ENCODE measurements at places on chromosomes 2 and 18.
A peak's percentile ranks its signal among the peaks of the same experiment; 100 is the strongest.

DNA sequence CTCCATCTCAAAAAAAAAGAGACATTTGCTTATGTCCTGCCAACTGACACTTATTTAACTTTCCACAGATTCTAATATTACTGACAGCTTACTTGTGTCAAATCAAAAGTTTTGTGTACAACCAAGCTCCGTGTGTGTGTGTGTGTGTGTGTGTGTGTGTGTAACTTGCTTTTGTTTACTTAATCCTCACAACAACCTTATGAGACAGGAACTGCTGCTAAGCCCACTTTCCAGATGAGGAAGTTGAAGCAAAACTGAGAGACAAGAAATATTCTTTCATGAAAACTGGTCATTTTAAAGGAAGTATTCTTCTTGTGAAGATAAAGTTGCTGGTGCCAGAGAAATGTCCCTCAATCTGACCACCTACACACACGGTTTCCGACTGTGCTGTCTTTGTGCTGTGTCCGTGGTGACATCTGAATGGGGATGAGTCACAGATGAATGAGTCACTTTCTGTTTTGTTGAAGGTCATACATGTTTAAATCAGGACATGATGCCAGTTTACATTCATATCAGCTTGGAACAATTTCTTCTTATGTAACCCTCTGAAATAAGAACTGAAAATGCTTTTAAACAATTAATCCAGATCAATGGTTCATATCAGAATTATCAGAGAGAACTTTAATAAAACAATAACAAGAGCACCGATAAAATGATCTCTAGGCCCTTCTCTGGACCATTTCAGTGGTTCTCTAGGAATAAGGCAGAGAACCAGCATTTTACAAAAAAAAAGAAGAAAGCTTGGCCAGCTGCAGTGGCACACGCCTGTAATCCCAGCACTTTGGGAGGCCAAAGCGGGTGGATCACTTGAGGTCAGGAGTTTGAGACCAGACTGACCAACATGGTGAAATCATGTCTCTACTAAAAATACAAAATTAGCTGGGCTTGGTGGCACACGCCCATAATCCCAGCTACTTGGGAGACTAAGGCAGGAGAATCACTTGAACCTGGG, 95.5 kb downstream of the THNSL2 start:
- DNase-seq = no peak

GRCh38 chr2:61857224-61857623, 3.4 kb upstream of the FAM161A start:
- DNase-seq = no peak

- DNase-seq = no peak
These were observed 78.5 kb downstream of the ACAA2 start for GRCh38 chr18:49734836-49735235.

- no peak for DNase-seq
These were observed 81.9 kb downstream of the EPB41L5 start for GRCh38 chr2:120094795-120095194.

DNA sequence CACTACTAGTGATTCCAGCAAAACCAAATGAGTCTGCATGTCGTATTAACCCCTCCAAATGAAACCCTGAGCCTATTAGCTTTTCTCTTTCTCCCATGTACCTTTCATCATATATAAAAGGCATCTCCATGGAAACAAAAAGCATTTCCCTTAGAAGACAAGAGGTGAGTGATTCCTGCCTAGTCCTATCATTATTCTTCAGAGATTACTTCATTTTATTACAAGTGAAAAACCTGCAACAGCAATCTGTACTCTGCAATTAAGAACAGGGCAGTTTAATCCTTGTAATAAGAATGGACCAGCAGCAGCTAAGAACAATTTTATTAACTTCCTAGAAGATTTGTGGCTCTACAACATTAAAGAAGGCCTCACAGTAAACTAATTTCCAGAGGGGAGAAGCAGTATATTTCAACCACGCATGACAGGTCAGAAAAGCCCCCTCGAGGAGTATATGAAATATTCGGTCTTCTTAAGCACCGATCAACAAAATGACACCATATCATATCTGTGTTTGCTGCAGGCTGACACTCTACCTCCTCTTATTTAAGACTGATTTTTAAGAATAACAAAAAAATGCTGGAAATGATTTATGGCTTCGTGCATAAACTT, 132.3 kb upstream of the TFPI start:
- no peak for DNase-seq

DNA sequence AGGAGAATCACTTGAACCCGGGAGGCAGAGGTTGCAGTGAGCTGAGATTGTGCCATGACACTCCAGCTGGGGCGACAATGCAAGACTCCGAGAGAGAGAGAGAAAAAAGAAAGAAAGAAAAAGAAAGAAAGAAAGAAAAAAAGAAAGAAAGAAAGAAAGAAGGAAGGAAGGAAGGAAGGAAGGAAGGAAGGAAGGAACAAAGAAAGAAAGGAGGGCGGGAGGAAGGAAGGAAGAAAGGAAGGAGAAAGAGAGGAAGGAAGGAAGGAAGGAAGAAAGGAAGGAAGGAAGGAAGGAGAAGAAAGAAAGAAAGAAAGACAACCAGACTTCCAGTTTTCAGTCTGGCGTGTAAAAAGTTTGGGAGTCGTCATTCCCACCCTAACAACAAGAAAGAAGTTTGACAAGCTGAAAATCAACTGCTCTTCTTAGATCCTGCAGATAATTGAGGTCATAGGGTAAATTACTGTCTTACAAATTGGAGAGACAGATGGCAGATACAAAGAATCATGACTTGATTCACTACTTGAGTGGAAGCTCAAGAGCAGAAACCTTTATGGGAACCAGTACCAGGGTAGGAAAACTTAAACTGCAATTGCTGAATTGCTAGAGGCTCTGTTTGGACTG, 15.1 kb upstream of the CYP27C1 start:
- DNase-seq = no peak

- DNase-seq = no peak
These were observed 682 bp upstream of the SCLY start for GRCh38 chr2:238060096-238060541.

- peak; percentile 2 for DNase-seq
These were observed 339.4 kb downstream of the CMPK2 start for GRCh38 chr2:6526093-6526824.

GRCh38 chr2:6441800-6442199, 423.9 kb downstream of the CMPK2 start:
- no peak for DNase-seq

DNA sequence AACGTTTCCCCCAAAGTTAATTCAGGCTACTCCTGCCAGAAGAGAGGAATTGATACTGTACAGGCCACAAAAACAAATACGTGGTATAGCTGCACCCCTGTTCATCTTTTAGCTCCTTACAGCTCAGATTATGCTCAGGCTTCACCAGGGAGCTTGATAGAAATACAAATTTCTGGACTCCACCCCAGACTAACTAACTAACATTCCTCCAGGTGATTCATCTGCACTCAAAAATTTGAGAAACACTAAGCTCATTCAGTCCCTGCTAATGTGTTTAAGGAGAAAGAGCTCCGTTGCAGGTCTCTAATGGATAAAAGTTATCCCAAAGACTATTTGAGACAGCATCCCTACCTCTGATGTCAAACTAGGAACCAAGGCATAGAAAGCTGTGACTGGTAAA, 36.8 kb upstream of the UNC80 start:
- DNase-seq = no peak

GRCh38 chr2:240983361-240983995, 14.9 kb upstream of the SNED1 start:
- DNase-seq = peak; percentile 66

- DNase-seq = no peak
These were observed 8.2 kb upstream of the SLC39A10 start for GRCh38 chr2:195648787-195649186.

GRCh38 chr2:164371916-164372315, 249.4 kb downstream of the GRB14 start:
- no peak for DNase-seq

DNA sequence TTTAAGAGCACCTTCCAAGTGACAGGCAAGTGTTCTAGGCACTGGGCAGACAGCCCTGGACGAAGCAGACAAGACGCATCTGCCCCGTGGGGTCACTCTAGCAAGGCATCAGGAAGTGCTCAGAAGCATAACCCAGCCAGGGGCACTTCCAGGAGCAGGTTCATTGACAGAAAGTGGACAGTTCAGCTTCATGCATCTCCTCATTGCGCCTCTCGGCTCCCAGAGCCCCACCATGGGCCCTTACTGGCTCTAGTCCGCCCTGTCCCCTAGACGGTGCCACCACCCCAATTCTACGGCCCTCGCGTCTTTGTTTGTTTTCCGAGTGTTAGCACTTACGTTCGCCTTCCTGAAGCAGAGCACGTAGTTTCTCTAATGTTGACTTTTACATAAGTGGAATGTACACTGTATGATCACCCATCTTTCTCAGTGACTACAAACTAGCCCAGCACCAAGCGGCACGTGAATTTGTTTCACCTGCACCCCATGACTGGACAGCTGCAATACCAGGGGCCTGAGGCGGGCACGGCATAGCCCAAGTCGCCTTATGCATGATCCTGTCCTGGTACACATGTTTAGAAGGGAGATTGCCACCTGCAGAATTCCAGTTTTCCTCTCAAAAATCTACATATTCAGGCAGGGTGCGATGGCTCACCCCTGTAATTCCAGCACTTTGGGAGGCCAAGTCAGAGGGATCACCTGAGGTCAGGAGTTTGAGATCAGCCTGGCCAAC, 33.2 kb downstream of the SNED1 start:
- DNase-seq = no peak

- DNase-seq = no peak
These were observed 93.3 kb downstream of the CDH20 start for GRCh38 chr18:61426492-61427053.

GRCh38 chr18:5890331-5891183, 4.8 kb downstream of the TMEM200C start:
- no peak for DNase-seq

DNA sequence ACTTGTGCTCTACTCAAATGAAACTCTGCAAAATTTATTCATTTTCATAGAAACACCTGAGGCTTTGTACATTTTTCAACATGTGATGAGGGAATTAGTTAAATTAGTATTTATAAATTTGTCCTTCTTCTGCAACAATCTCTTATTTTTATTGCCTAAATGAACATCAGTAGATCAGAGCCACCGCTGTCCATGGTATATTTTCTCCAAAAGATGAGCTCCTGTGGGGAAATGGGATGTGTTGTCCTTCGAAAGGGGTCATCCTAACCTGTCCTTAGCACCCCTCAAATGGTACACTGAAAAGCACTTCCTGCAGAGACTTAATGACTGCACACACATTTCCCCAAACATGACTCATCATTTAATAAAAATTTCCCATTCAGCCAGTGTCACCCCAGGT, 714.6 kb downstream of the MBD2 start:
- DNase-seq = no peak

GRCh38 chr18:8799596-8800441, 94.5 kb downstream of the MTCL1 start:
- no peak for DNase-seq

- no peak for DNase-seq
These were observed 66.5 kb downstream of the SLC40A1 start for GRCh38 chr2:189514104-189514503.

- DNase-seq = no peak
These were observed 21.2 kb upstream of the ACVR1 start for GRCh38 chr2:157897106-157897971.

DNA sequence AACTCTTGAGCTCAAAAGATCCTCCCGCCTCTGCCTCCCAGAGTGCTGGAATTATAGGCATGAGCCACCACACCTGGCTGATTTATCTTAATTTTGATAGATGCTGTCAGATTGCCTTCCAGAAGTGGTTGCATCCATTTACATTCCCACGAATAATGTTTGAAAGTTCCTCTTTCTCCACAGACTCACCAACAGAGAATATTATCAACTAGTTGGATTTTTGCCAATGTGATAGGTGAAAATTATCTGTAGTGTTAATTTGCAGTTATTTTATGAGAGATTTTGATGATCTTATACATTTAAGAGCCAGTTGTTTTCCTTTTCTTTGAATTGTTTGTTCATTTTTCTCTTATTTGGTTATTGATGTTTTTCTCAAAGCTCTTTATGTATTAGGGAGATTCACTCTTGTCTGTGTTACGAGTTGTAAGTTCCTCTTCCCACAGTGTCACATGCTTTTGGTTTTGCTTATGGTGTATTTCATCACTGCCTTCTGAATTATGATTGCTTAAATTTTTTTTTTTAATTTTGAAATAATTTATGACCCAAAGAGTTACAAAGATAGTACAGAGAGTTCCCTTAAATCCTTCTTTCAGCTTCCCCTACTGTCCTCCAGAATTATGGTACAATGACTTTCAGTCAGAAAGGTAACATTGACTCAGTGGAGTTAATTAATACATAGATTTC, 20.7 kb upstream of the NT5DC4 start:
- no peak for DNase-seq

DNA sequence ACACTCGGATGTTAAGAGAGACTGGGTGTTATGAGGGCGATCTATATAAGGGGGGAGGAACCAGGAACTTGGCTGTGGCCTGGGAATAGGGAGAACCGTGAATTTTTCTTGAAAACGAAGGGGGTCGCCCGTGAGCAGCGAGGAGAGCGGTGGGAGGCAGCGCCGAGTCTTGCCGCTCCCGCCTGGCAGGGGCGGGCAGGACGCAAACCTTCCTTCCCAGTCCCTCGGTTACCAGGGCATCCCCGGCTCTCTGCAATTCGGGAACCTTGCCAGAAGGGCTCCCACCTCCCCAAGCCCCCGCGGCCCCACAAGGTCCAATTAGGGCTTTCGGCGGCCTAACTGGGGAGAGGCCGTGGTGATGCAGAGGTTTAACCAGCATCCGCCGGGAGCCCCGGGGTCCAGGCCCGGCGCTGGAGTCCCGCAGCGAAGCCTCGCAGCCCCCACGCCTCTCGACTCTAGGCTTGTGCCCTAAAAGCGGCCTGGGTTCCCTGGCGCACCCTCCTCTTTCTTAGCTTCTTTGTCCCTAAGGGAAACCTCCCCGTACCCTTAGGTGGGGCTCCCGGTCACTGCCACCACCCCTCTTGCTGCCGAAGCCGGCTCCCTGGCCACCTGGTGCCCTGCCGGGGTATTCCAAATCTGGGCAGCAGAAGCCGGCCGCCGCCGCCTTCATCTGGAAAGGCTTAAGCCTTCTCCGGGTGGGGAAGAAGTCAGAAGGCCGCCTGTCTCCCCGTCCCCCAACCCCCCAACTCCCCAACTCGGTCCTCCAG, 680 bp upstream of the FHOD3 start:
- DNase-seq = peak; percentile 28

DNA sequence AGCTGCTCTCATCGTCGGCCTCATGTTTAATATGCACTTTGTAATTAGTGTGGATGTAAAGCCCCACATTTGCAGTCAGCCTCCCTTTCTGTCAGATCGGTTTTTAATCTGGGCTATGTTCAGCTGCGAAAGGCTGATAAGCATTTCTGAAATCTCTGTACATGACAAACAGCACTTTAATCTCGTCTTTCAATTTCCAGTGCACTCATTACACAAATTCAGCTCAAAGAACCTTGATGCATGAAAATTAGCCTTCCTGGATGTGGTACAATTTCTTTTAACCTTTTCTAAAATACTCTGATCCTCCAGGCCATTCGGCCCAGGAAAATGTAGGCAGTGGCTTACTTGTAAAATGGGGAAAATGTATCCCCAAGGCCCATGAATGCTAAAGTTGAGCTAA, 265.1 kb downstream of the RND3 start:
- DNase-seq = no peak

Data from memory B cell (primary cell).